ENCODE measurements at places on chromosomes 6 and 20.
A peak's percentile ranks its signal among the peaks of the same experiment; 100 is the strongest.

DNA sequence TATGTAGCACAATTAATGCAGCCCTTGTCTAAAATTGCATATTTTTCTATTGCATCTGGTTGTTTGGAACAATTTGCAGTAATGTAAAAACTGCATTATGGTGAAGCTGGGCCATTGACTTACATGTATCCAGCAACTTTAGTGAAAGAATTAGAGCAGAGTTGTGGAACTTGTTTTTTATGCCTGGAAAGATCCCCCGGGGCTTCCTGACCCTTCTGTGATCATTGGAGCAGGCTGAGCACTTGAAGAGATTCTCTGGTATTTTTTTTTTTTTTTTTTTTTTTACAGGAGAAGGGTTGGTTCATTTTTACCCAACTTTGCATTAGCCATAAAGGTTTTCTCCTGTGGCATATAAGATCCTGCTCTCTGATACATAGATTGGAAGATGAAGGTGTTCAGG lies 45.0 kb downstream of the LIN28B start:
- DNase-seq = no peak

DNA sequence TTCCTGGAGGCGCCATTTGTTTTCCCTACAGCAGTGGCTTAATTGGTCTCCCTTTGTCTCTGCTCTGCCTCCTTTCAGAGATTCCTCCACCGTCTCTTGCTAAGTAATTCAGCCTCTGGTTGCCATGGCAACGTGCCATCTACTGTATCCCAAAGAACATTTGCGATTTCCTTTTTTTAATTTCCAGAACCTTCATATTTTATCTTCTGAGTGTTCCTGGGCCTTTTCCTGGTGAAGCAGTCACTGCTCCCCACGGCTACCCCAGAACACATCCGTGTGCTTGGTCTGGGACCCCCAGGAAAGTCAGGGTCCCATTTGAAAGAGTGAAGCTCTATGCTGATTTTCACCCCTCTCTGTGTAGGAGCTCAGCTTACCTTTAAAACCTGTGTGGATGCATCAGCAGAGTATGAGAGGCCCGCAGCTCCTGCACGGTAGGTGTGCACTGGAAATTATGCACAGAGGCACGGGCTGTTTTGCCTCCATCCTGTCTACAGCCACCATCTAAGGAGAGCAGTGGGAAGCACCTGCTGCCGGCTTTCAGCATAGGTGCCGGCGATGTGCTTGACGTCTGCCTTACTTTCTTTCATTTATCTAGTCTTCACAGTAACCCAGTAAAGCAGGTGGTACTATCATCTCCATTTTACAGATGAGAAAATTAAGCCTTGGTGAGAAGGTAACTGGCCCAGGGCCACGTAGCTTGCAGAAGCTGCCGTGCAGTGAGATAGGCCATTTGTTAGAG lies 122.8 kb downstream of the SYCP2 start:
- DNase-seq = no peak

DNA sequence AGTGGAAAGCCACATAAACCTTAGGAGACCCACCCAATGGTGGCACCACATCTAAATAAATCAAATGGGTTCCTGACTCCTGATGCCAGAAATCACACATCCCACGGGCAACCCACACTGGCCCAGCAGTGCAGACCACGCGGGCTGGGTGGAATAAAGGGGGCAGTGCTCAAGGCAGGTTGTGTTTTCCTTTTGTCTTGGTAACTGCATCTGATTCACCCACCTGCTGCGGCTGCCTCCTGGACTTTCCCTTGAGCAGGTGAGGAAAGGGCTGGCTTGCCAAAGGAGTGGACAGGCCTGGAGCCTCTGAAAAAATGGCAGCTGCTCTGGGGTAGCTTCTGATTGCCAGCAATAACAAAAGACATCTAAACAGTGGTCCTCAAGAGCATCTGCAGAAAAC lies 119.5 kb upstream of the KCNK16 start:
- no peak for DNase-seq

DNA sequence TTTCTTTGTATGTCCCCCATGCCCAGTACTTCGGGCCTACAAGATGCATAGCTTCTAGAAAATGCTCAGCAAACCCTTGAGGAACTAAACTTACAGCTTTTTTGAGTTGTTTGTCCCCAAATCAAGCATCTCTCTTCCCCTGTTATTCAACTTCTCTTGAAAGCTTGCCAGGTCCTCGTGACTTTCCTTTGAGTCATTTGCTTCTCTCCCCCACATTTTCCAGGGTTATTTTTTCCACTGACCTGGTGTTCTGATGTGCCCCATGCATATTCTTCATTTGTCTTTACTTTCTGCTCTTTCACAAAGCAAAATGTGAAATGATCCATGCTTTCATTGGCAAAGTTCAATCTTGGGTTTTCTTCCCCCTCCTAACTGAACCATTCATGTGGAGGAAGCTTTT lies 204.8 kb downstream of the TFAP2A start:
- DNase-seq = no peak

DNA sequence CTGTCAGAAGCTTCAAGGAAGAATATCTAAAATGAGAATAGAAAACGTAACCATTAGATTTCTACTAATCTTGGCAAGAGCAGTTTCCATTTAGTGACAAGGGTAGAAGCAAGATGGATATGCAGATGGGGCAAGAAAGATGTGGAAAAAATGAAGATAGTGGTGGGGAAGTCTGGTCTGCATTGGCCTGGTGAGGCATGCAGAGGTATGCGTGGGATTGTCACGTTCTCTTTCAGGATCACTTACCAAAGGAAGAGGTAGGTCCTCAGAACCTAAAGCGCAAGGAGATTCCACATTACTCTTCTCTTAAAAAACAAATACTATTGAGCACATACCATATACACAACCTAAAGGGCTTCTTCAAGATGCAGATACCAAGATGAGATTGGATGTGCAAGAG lies 238.7 kb downstream of the UST start:
- DNase-seq = no peak

- DNase-seq = no peak
These were observed 251.7 kb downstream of the PHACTR1 start for GRCh38 chr6:12968290-12968689.

GRCh38 chr6:168042426-168043192 lies 36.4 kb downstream of the FRMD1 start:
- DNase-seq = no peak

- DNase-seq = no peak
These were observed 179.7 kb downstream of the DLL1 start for GRCh38 chr6:170111141-170111664.

DNA sequence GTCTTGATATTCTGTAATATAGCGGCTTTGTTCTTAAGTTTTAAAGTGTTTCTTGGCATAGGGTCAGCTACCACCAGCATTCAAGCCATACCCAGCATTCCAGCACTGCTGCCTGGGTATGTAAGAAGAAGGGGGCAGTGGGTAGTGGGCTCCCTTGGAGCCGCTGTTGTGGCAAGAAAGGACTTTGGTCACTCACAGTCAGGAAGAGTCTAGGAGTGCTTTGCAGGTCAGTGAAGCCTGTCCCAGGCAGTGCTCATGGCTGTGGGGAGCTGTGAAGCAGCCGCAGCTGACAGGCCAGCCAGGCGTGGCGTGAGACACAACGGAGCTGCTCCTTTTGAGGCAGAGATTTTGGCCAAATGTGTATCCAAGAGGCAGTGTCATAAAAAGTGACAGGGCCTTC lies 512.0 kb downstream of the CDKAL1 start:
- no peak for DNase-seq

GRCh38 chr20:6502999-6503398 lies 264.5 kb upstream of the BMP2 start:
- no peak for DNase-seq

DNA sequence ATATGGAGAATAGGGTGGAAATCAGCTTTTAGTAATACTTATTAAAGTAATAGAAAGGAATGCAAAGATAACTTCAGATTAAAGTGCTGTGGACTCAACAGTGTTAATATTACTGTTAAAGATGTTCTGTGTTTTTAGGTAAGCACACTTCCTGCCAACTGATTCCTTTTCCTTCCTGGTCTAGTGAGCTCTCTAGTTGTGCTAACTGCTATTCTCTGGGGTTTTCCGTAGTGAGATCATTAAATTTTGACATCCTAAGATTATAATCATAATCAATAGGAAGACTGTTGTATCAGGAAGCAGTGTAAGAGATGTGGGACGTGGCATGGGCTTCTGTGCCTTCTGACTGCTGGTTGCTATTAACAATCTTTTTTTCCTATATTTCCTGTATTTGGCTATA lies 1.2 kb upstream of the TMEM217 start:
- DNase-seq = no peak

DNA sequence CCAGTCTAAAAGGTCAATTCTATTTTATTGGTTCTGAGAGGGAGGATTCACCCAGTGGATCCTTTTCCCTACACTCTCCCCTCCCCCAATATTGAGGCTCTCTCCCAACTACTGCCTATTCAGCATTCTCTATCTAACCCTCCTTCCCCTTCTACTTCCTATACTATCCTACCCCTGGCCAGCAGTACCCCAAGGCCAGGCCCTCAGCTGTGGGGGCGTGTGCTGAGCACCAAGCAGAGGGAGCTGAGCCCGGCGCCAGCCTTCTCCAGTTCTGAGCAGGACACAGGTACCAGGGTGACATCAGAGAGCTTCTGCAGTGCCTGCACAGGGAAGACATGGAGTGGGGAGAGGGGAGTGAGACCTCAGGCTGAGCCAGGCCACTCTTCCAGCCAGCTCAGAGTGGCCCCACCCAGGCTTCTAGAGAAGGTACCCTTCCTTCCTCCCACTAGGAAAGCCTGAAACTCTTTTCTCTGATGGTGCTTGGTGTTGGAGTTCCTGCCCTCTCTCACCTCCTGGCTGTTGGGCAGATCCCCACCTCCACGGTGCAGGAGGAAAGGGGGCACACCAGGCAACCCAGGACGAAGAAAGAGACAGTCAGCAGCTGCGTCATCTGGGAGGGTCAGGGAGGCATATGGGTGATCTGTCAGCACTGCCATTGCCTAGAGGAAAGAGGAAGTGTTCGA lies 1.9 kb downstream of the DDAH2 start:
- DNase-seq = no peak

GRCh38 chr6:95203153-95203754 lies 374.1 kb upstream of the MANEA start:
- DNase-seq = peak; percentile 50

- DNase-seq = peak; percentile 89
These were observed 16.5 kb downstream of the RIPOR2 start for GRCh38 chr6:24919056-24919892.

- DNase-seq = no peak
These were observed 30.3 kb downstream of the OR2J2 start for GRCh38 chr6:29200767-29201662.

DNA sequence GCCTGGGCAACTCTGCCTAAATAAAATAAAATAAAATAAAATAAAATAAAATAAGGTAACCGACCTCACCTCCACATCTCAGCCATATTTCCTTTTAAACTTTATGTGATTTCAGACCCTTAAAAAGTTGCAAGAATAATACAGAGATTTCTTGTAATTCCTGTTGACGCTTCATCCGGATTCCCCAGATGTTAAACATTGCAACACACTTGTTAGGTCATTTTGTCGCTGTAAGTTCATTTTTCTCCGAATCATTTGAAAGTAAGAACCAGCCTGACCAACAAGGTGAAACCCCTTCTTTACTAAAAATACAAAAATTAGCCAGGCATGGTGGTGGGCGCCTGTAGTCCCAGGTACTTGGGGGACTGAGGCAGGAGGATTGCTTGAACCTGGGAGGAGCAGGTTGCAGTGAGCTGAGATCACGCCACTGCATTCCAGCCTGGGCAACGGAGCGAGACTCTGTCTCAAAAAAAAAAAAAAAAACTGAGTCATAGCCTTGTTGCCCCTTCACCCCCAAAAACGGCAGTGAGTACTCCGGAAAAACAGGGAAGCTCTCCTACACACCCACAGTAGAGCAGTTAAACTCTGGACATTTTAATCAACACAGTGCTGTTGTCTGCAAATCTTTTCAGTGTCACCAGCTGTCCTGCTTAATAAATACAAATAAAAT lies 5.9 kb downstream of the PYGB start:
- DNase-seq = no peak

- DNase-seq = no peak
These were observed 1387.0 kb upstream of the ADGRB3 start for GRCh38 chr6:67248077-67248476.

DNA sequence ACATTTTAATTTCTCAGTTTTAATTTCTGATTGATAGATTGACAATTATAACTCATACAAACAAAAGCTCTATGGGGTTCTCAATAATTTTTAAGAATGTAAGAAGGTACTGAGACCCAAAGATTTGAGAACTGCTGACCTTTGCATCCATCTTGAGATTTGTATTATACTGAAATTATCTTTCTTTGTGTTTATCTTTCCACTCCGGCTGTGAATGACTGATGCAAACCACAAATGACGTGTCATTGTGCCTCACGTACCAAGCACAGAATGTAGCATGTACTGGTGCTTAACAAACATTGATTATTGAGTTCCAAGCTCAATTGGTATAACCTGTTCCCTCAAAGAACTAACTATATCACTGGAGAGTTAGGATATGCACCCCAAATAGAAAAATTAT lies 152.1 kb upstream of the SMLR1 start:
- DNase-seq = no peak
